ENCODE measurements at places on chromosomes 4 and X.

DNA sequence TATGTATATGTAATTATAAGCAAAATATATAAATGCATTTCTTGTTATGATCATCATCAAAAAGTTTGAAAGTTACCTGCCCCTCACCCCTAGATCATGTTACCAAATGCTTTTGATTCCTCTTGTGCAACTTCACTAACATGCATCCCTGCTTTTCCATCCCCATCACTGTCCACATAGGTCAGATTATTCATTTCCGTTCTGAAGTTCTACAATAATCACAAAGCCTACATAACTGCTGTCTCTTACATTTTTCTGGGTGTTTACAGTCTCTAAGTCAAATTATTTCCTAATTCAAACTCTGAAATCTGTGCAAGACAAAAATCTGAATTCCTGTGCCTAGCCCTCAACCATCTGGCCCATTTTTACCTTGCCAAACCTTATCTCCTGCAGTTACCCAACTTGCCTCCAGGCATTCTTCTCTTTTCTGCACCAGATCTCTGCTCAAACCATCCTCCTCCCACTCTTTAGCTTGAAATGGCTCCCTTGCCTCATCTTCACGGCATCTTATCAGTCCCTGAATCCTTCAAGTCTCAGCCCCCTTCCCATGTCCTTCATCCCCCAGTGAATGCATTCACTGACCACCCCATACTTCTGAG is 42.4 kb upstream of the SLC39A8 start:
- no peak for DNase-seq

DNA sequence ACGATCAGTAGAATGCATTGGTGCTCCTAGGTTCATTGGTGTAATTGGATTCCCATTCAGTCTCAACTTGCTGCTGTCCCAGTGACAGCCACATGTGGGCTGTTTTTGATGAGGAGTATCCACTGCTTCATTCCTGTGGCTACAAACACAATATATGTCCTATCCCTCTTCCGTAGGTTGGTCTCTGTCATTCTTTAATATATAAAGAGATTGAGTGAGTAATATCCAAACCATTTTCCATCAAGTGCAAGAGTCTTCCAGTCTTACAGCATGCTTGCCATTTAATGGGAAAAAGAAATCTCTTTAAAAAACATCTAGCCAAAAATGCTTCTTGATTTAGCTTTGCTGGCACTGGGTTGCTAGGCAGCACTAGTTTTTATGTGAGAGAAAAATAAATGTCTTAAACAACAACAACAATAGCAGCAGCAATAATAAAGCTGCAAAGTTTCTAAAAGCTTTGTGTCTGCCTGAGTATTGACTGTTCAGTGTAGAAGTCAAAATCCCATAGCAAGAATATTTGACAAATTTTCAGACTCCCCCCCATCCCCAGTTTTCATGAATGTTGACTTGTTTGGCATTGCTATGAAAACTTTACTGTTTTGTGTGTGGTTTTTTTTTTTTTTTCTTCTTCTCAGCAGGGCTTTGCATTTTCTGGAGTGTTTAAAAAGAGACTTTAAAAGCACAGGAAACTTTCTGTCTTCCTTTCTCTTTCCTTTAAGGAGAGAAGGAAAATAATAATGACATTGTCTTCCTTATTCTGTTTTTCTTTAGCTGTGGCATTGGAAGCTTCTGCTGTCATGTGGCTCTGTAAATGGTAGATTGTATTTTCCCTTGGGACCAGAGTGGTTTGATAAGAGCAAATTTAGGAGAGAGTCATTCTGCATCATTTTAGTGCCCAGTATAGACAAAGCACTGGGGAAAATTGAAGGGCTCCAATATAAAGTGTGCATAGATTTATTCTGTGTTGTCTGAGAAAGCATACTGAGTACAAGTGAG is 244.3 kb downstream of the ARHGAP10 start:
- DNase-seq: no peak

DNA sequence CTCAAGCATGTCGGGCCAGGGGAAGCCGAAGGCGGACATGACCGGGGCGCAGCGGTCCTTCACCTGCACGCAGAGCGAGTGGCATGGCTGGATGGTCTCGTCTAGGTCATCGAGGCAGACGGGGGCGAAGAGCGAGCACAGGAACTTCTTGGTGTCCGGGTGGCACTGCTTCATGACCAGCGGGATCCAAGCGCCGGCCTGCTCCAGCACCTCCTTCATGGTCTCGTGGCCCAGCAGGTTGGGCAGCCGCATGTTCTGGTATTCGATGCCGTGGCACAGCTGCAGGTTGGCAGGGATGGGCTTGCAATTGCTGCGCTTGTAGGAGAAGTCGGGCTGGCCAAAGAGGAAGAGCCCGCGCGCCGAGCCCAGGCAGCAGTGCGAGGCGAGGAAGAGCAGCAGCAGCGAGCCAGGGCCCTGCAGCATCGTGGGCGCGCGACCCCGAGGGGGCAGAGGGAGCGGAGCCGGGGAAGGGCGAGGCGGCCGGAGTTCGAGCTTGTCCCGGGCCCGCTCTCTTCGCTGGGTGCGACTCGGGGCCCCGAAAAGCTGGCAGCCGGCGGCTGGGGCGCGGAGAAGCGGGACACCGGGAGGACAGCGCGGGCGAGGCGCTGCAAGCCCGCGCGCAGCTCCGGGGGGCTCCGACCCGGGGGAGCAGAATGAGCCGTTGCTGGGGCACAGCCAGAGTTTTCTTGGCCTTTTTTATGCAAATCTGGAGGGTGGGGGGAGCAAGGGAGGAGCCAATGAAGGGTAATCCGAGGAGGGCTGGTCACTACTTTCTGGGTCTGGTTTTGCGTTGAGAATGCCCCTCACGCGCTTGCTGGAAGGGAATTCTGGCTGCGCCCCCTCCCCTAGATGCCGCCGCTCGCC is at the start of gene SFRP2:
TSS of gene SFRP2 (minus strand) at position 671 of the 864 bp plus-strand sequence. CDS start at position 423, 248 bp downstream.
- DNase-seq: no peak

GRCh38 chrX:124194901-124195300 is 137.6 kb upstream of the TEX13D start:
- no peak for DNase-seq

GRCh38 chr4:84455697-84456096 is 43.4 kb downstream of the NKX6-1 start:
- no peak for DNase-seq

GRCh38 chrX:9476810-9477575 is 12.1 kb downstream of the TBL1X start:
- DNase-seq: no peak

DNA sequence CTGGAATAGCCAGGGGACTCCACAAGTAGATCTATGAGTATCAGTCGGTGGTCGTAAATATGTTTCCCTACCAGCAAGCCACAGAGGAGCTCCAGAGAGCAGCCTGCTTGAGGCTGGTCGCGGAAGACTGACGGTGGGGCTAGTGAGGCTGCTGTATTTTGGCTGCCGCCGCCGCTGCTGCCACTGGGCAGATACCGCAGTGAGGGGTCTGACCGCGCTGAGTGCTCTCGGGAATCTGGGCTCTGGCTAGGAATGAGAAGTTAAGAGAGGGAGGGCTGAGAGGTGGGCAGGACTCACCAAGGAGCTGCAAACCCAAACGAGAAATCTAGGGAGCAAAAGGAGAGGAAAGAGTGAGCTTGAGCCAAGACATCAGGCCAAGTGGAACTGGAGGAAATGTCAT is at the start of gene EXOC1L:
TSS of gene EXOC1L (plus strand) at position 157 of the 400 bp plus-strand sequence. CDS start at position 394, 237 bp downstream.
- no peak for DNase-seq

- DNase-seq: no peak
These were observed 3.2 kb downstream of the EFNB1 start for GRCh38 chrX:68832101-68832416.

DNA sequence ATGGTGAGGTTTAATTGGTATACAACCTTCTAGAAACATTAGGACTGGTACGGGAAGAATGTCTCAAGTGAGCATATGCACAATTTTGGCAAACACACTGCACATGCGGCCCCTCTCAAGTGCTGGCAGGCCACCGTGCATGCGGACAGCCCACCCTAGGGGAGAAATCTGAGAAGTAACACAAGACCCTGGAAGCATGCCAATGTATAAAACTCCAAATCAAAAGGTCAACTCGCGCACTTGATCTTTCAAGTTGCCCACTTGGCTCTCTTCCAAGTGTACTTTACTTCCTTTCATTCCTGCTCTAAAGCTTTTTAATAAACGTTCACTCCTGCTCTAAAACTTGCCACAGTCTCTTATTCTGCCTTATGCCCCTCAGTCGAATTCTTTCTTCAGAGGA is 488.3 kb downstream of the CFAP47 start:
- DNase-seq: no peak

- DNase-seq: no peak
These were observed 10.9 kb downstream of the MFAP3L start for GRCh38 chr4:170015285-170015684.

DNA sequence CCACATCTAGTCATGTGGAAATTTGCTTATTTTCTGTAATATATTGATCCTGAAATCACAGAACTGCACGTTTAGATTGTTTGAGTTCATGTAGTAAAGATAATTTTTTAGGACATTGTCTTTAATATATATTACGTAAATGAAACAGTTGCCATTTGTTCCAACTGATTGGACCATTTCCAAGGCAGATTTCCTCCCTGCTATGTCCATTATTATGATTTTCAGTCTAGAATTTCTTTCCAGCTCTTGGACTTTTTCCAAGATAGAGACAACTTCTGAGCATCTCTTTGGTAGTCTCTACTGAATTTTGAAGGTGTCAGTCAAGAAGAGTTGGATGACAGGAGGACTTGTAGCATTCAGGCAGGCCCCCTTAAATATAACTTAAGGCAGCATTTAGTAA is 94.6 kb downstream of the STIM2 start:
- DNase-seq: no peak

DNA sequence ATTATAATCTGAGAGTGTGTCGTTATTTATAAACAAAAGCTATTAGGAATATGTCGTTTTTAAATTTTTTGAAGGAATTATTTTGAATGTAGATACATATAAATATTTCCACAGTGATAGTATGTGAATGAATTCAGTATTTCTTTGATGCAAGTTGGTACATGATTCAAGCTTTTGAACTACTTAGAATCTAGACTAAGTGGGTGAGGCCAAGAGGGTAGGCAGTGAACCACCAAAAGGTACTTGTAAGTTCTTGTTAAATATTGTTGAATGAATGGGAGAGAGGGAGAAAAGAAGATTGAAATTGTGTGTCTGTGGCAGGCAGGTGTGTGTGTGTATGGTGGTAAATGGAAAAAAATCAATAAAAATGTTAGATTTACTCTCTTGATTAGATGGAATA is 69.6 kb downstream of the ARFIP1 start:
- no peak for DNase-seq

GRCh38 chr4:142549248-142549647 is 296.9 kb downstream of the INPP4B start:
- DNase-seq: no peak

GRCh38 chr4:138891631-138892031 is 124.0 kb upstream of the NOCT start:
- no peak for DNase-seq

- DNase-seq: no peak
These were observed 1.9 kb downstream of the MAP3K15 start for GRCh38 chrX:19513383-19513782.

DNA sequence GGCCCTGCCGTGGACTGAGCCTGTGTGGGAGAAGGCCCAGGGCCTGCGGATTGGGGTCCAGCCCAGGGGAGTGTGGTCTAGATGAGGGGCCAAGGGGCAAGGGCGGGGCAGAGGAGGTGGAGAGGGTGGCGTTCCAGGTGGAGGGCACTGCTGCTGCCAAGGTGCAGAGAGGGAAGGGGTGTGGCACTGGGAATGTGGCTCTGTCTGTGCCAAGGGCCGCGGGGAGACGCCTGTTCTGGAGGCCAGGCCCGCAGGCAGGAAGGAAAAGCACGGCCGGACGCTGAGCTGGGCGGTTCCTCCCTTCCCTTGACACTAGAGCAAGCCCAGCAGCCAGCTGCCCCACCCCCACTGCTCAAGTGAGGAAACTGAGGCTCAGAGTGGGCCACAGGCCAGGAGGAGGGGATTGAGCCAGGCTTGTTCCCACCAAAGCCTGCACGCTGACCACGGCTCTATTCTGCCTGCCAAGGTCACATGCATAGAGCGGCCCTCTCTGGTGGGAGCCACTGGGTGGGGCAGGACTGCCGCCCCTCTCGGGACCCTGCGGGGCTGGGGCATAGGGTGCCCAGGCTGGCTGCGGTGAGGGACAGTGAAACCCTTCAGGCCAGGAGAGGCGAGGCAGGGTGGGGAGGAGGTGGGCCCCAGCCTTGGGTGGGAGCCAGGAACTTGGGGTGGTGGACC is 13.0 kb downstream of the SH3BP2 start:
- no peak for DNase-seq

- no peak for DNase-seq
These were observed 500.1 kb downstream of the STPG2 start for GRCh38 chr4:97643179-97643578.

DNA sequence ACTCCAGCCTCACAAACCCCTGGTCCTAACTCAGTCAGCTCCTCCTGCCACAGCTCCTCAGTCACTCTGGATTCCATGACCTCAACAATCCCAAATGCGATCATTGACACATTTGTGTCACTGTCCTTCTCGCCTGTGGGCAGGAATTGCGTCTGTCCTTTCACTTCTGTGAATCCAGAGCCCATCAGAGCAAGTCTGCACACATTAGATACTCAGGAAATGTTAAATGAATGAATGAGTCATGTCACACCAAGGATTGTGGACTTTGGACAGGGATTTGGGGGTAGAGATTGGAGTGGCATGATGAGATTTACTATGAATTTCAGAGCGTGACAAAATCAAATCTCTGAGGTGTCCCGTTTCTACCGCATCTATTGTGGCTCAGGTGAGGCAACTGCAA is 11.8 kb upstream of the CLDN24 start:
- no peak for DNase-seq

GRCh38 chrX:110167952-110168451 is 149.9 kb downstream of the AMMECR1 start:
- DNase-seq: peak; percentile 7

DNA sequence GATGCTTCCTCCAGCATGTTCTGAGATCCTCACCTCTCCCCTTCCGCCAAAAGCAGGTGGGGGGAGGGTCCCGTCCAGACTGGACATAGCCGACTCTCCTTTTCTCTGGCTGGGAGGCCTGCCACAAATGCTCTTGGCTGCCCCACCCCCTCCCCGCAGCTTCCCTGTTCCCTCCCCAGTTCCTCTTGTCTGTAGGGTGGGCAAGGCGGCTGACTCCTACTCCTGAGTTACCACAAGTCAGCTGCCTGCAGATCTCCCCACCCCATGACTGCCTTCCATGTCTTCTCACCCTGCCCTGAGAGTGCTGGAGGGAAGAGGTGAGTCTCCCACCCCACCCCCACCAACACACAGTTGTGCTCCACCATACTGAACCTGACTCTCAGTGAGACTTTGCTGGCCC is 2.9 kb downstream of the ATP6AP1 start:
- no peak for DNase-seq

DNA sequence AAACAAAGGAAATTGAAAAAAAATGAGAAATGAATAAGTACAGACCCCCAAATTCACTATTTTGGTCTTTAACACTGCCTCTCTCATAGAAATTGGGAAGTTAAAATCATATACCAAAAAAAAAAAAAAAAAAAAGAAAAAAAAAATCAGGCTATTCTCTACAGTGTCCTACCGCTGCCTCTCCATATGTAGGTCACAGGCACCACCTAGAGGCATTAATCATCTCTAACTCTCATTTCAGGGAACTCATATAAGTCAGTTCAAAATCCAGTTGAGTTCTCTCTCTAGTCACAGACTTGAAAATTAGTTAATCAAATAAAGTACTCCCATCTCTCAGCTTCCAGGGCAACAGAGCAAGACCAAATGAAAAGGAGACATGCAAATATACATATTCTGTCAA is 47.9 kb downstream of the COX18 start:
- no peak for DNase-seq

- DNase-seq: no peak
These were observed 11.8 kb downstream of the PCDH10 start for GRCh38 chr4:133160853-133161252.

All from activated CD4-positive, CD25-positive, alpha-beta regulatory T cell (primary cell).